ENCODE measurements at places on chromosomes 4 and X.

GRCh38 chr4:84809946-84810345 is 156.5 kb downstream of the WDFY3 start:
- DNase-seq = no peak

DNA sequence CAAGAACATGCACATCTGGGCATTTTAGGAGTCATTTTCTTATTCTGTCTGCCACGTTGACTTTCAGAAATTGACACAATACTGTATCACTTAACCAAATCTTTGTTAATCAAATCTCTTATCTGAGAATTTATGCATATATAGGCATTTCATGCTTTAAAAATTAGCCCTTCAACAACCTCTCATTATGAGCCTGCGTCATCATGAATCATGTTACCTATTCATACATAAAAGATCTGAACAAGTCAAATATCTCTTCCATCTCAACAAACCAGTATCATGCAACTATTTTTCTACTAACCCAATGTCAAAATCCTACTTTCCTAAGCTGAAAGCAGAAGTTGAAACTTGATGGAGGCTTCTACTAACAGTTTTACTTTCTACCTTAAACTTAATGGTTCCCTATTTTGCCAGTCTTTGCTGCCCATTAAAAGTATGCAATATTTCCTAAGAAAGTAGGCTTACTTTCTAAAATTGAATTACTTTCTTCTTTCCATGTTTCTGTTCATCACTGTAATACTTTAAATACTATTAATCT is 1.8 kb downstream of the ADAM29 start:
- DNase-seq = no peak

GRCh38 chr4:84417997-84418709 is 80.9 kb downstream of the NKX6-1 start:
- no peak for DNase-seq

GRCh38 chrX:5180135-5180741 is 1048.4 kb downstream of the NLGN4X start:
- no peak for DNase-seq

DNA sequence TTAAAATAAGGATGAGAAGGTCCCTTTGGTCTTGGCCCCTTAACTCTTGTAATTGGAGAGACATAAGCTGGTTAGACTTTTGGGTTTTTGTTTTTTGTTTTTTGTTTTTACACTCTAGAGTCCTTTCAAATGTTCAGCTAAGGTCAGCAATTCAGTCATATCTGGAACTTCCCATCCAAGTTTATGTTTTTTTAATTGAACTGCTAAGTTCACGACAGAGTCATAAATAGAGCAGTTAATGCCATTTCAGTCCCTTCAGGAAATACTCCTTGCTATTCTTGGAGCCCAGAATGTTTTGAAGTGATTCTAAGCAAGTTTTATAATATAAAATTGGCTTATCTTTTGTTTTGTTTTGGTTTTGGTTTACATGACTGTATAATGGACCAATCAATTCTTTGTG is 329.4 kb upstream of the PABPC4L start:
- no peak for DNase-seq

- DNase-seq = no peak
These were observed 503.5 kb upstream of the FAM47C start for GRCh38 chrX:36504625-36505024.

DNA sequence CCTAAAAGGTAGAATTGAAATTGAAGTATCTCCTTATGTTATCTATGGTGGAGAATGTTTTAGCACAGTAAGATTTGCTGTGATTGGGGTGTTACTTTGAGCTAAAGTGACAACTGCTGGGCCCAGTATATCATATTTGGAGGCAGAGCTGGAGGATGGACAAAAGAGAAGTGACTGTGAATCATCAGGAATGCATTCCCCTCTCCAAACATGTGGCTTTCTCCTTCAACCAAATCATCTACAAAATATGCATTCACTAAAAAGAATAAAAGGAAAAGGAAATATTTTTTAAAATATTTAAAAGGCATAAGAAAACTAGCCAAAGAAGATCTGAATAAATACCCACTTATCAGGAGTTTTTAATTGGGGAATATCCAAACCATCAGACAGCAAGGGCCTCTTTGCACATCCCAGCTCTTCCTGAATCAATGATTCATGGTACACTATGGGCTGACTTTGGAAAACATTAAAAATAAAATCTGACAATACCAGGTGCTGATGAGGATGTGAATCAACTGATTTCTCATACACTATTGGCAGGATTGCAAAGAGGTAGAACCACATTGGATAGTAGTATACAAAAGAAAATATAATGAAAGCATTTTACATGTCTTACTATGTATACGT is 671.7 kb upstream of the NR3C2 start:
- DNase-seq = no peak

DNA sequence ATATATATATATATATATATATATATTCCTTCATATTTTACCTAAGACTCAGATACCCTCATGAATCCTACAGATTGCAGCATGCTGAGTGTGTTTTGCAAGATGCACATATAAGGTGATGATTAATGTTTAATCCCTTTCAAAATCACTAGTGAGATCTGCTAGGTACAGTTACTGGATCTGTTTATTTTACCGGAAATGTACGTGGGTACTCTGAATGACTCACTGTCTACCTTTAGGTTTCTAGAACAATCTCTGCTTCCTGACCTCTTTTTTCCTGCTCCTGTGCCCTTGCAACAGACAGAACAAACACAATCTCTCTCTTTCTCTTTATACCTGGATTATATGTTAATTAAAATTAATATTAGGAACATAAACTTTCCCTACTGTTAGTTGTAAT is 379.6 kb downstream of the FAM133A start:
- no peak for DNase-seq

DNA sequence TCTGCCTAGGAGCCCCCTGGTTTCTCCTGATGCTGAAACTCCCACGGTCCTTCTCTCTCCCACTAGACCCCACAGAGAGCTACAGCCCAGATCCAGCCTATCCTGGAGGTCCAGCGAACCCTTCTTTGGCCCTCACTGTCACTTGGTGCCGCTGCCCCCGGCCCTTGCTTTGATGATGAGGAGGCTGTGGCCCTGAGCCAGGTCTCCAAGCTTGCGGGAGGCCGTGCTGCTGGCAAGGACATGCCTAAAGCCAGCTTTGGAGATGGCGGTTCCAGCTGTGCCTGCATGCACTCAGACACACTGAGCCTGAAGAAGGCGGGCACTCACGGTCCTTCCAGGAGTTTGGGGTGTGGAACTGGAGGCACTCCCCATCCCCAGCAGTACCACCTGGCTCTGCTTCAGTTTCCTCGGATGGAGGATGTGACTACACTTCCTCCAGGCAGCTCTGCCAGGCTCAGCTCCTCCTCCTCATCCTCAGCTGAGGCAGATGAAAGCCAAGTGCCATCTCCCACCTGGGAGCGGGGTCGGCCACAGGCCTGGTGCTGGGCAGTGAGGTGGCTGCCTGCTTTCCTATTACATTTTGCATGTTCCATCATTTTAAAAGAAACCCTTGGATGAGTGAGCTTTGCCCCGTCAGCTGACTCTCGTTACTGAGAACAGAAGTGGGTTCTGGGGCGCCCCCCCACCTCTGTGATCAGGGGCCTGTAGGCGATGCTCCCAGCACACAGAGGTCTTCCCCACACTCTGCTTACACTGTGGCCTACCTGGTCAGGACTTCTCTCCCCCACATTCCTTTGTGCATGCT is 9.0 kb downstream of the TNIP2 start:
- no peak for DNase-seq

GRCh38 chrX:15391850-15392249 is 7.6 kb upstream of the VEGFD start:
- DNase-seq = no peak

DNA sequence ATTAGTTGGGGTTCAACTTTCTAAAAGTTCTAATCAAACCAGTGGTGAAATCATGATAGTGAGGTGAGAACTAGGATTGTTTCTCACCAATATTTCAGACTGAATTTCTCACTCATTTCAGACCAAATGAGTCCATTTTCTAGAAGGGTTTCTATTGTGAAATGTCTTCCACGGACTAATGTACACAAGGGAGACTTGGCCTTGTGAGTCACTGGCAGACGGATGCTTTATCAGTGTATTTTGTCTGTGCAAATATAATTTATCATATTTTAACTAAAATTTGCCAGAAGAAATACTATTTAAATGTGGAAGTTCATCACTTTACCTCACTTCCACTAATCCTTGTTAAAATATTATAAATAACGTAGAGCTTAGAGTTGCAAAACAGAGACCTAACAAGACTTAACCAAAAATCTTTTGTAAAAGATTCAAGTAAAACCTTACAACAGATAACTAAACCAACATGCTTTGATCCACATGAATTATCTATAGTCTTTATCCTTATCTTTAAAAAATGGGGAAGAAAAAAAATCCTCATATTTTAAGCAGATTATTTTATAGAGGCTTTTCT is 506.0 kb upstream of the FAM241A start:
- no peak for DNase-seq

GRCh38 chrX:21974011-21974385 is 33.5 kb downstream of the SMS start:
- DNase-seq = no peak

- no peak for DNase-seq
These were observed 605.0 kb downstream of the GABRG1 start for GRCh38 chr4:45518832-45519231.

GRCh38 chr4:174544496-174544895 is 22.2 kb upstream of the HPGD start:
- DNase-seq = no peak

DNA sequence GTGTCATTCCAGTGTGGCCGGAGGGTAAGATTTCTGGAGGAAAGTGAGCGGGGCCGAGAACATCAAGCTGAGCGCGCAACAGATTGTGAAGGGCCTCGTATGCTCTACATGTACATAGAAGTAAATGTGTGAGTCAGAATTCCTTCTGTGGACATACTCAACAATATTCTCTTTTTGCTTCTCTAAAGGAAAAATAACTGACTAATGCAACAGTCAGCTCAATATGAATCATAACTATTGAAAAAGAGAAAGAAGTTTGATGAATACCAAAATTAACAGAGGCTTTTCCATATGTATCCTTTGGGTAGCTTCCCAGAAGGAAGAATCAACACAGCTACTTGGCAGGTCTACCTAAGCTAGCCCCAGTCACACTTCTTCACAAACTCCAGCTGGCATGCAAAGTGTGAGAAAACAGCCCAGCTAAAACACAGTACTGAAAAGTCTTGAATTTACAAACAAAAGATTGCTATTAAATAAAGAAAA is 87.5 kb upstream of the ZFP42 start:
- DNase-seq = no peak

DNA sequence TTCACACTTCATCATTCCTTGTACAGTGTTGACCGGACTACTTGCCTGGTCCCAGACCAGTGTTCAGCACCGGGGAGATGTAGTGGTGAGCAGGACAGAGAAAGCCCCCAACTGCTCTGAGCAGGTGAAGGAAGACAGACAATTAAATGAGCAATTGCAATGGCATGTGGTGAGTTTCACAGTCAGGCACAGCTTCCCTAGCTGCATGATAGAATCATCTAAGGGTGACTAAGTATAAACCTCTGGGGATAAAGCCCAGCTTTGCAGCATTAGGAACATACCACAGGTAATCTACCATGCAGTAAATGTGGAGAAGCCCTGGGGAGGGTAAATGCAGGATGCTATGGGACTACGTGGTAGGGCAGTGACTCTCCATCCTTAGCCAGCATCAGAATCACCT is 47.8 kb downstream of the TMA16 start:
- DNase-seq = no peak

DNA sequence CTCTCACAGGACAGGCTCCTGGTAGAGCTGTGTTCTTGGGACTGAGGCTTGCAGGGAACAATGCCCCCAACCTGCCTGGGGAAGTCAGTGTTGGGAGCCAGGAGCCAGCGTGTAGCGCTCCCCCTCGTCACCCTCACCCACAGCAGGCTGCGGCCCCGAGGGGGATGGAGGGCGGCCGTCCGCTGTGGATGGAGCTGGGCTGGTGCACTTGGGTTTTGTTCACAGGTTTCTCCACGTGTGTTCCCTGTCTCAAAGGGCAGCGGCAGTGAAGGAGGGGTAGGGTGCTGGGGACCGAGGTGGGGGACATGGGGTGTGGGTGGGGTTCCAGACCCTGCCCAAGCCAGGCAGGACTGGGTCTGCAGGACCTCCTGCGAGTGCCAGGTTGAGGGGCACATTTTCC is 69.1 kb downstream of the RGS12 start:
- no peak for DNase-seq

GRCh38 chr4:7554905-7555304 is 120.2 kb upstream of the PSAPL1 start:
- DNase-seq = no peak

- no peak for DNase-seq
These were observed 147.0 kb downstream of the AFAP1 start for GRCh38 chr4:7792616-7793015.

DNA sequence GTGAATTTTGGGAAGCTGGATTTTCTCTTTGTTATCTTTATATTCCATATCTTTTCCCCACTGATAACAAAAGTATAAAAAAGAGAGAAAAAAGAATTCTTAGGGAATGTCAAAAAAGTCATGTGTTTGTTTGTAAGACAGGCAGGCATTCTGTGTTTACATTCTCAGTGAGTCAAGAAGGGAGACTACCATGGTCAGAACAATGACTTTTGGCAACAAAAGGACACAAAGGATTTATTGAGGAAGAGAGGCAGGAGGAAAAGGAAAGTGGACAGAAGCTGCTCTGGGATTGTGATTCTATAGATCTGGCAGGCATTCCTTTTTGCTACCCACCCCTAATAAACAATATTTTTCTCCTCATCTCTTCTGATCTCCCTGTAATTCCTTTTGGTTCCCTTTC is 5.9 kb upstream of the ANK2 start:
- no peak for DNase-seq

DNA sequence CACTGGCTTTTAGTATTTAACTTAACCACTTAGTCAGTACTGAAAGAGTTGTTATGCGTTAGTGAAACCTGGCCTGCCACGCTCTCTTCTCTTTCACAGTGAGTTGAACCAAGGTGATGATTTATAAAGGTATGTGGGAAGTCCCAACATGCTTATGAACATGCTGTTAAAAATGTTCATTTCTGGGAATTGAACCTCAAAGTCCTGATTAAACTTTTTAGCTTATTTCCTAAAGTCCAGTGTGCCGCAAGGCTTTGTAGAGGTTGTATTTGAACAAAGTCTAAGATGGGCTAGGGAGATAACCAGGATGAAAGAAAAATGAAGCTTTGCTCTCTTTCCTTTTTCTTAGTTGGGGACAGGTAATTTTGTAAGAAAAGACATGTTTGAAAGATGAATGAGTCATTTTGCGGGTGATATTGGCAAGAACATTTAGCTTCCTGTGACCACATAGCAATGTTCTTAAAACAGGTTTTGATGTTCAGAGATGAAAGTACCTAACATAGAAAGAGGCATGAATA is 270.3 kb downstream of the DTHD1 start:
- DNase-seq = peak; percentile 44

DNA sequence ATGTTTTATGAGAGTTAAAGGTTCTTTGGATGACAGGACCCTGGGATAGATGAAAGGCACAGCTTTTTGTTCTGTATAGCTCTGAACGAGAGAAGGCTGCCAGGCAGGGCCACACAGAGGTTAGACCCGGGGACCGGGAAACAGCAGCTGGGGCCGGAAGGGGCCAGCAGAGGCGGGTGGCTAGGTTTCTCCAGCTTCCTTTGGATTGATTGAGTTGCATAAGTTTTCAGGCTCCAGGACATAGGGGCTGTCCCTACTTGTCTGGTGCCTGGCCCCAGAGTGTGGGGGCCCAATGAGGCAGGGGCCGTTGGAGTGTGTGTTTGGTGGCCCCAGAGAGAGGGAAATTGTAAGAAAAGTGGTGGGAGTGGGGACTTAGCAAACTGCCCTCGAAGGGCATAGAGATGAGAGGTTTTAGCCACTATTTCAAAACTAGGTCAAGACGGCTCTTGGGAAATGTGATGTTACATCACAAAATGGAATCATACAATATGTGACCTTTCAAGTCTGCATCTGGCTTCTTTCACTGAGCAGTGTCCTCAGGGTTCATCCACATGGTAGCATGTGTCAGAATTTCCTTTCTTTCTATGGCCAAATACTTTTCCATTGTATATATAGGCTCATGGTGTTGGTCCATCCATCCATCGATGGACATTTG is 3.7 kb downstream of the ZFP92 start:
- no peak for DNase-seq
